ENCODE measurements at places on chromosomes 11 and 22. TPM values are rescaled to one million over a fixed set of nuclear protein-coding genes. Genes with fewer than 3 reads are reported as not detected.

- H3K27ac ChIP-seq = no peak overlapping the region
- no peak overlapping the region for H3K4me3 ChIP-seq
- no peaks in the 10 kb centered on the region for H3K4me1 ChIP-seq
- no peak for DNase-seq
These were observed 66.7 kb downstream of the SYN3 start for GRCh38 chr22:32991353-32992101.

DNA sequence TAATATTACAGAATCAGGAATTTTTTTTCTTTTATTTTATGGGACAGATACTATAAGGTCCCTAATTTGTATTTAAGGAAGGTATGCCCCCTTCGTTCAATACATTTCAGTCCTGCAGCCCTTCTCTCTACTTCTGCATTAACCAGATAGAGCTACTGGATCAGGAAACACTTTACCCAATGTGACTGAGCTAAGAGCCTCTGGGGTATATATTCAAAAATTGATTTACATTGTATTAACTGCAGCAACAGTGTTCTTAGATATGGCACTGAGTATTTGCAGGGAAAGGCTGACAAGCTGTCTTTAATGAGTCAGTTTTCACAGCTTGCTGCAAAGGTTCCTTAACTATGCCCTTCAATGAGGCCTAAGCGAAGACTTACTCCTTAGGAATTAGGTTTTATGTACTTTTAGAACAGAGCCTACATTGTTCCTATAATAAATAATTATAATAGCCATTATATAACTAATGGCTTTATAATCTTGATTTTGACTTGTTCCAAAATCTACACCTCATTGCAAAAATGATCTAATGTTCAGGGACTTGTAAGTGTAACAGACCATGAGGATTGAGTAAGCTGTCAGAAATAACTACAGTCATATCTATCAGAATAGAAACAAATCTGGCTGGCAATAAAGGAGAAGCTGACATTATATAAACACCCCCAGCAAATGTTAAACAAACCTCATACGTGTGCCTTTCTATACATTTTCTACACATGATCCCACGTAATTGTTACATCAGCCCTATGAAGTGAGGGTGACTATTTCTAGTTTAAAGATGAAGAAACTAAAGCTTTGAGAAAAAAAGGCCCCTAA lies 55.0 kb downstream of the DDI1 start:
- no peak for DNase-seq
- no peak overlapping the region for H3K4me3 ChIP-seq
- no peak overlapping the region for H3K27ac ChIP-seq
- no peaks in the 10 kb centered on the region for H3K27me3 ChIP-seq
- H3K4me1 ChIP-seq = peaks cover 30% of the 10 kb centered on the region

DNA sequence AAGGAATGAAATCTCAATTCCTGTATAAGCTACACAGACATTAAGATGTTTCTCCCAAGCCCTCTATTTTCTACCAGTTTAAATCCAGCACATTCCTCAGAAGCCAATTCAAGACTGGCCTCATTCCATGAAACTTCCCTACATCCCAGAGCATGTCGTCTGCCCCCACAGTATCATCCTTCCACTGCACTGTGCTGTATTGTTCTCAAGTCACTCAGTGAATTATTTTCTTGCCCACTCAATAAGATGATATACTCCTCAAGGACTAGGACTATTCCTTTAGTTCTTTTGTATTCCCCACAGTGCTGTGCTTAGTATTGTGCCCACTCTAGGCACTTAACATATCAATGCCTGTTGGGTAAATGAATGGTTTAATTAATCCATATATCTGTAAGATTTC lies 203.1 kb upstream of the BLID start:
- no peak overlapping the region for H3K27ac ChIP-seq
- no peaks in the 10 kb centered on the region for H3K36me3 ChIP-seq
- no peak for DNase-seq
- no peaks in the 10 kb centered on the region for H3K4me1 ChIP-seq

Gene PLET1
- polyA plus RNA-seq = not detected

Gene NUP160
- polyA plus RNA-seq = 31.5 TPM

Gene POU2AF2
- polyA plus RNA-seq = not detected

- DNase-seq = no peak
- no peak overlapping the region for H3K27ac ChIP-seq
- H3K4me1 ChIP-seq = no peaks in the 10 kb centered on the region
- H3K36me3 ChIP-seq = no peaks in the 10 kb centered on the region
These were observed 235.3 kb downstream of the CSNK2A3 start for GRCh38 chr11:11117730-11118129.

DNA sequence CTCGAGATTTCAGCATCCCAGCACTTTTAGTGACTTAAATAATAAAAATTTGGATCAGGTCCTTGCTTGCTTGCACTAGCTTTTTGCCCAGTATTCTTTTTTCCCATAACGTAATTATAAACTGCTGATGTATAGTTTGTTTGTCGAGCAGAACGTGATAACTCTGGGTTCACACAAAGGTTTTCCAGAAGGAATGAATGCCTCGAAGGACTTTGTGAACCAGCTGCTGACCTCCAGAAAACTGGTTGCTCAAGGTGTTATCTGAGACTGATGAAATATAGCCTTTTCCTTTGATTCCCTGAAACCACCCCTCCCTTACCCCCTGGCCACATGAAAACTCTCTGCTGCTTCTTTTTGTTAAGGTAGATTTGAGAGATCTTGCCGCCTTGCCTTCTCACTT lies 229.1 kb upstream of the CARD18 start:
- no peak overlapping the region for H3K27ac ChIP-seq
- no peaks in the 10 kb centered on the region for H3K27me3 ChIP-seq
- H3K4me3 ChIP-seq = no peak overlapping the region
- no peaks in the 10 kb centered on the region for H3K4me1 ChIP-seq

- no peaks in the 10 kb centered on the region for H3K36me3 ChIP-seq
- no peak overlapping the region for H3K4me3 ChIP-seq
- DNase-seq = no peak
- peaks cover 21% of the 10 kb centered on the region for H3K4me1 ChIP-seq
These were observed 56.6 kb upstream of the WNT7B start for GRCh38 chr22:46033256-46034200.

GRCh38 chr11:15194671-15195415 lies 80.1 kb downstream of the INSC start:
- H3K4me3 ChIP-seq = no peak overlapping the region
- H3K27me3 ChIP-seq = peaks cover 1% of the 10 kb centered on the region
- H3K27ac ChIP-seq = no peak overlapping the region
- no peak for DNase-seq

- peaks cover 20% of the 10 kb centered on the region for H3K27me3 ChIP-seq
- H3K27ac ChIP-seq = peak overlapping the region; percentile 87
- H3K4me3 ChIP-seq = peak overlapping the region; percentile 80
- H3K36me3 ChIP-seq = peaks cover 5% of the 10 kb centered on the region
- H3K4me1 ChIP-seq = peaks cover 70% of the 10 kb centered on the region
These were observed 37.2 kb downstream of the TRMU start for GRCh38 chr22:46372686-46373085.

Gene OR6A2
- polyA plus RNA-seq = not detected

Gene OSM
- 16.6 TPM for polyA plus RNA-seq

All from immature natural killer cell (primary cell).